Activated B cell treated with CpG ODN at 0.5 μM for 24 hours (primary cell): ENCODE measurements at places on chromosomes 3 and 15.

DNA sequence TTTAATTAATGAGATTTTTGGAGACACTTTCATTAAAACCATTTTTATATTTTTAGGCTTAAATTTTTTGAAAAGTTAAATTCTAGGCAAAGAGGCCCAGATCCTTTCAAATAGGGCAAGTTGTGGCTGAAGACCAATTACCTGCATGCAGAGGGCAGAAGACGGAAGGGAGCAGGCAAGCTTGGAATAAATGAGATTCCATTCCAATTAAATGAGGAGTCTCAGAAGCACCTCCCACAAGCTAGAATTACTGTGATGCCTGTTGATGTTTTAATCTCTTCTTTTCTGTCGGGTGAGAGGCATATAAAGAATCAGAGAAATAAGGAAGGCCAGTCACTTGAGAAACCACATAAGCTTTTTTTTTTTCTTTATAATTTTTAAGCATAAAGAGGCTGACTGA lies 46.8 kb downstream of the KBTBD8 start:
- no peak for DNase-seq

- DNase-seq = no peak
These were observed 241.7 kb upstream of the GBE1 start for GRCh38 chr3:82002986-82003642.

- DNase-seq = no peak
These were observed 21.4 kb upstream of the PCOLCE2 start for GRCh38 chr3:142910280-142910679.

- no peak for DNase-seq
These were observed 524.2 kb upstream of the LMCD1 start for GRCh38 chr3:7977245-7978086.

- no peak for DNase-seq
These were observed 81.1 kb downstream of the RAD18 start for GRCh38 chr3:8882171-8882593.
